Mesenchymal stem cell (in vitro differentiated cells and primary cell): ENCODE measurements at places on chromosomes 5 and 9.

- peak; percentile 84 for DNase-seq
Observed at GRCh38 chr5:124599028-124599973, 147.1 kb downstream of the ZNF608 start.

- no peak for DNase-seq
Observed at GRCh38 chr5:135538261-135538660, 2.5 kb upstream of the NEUROG1 start.

DNA sequence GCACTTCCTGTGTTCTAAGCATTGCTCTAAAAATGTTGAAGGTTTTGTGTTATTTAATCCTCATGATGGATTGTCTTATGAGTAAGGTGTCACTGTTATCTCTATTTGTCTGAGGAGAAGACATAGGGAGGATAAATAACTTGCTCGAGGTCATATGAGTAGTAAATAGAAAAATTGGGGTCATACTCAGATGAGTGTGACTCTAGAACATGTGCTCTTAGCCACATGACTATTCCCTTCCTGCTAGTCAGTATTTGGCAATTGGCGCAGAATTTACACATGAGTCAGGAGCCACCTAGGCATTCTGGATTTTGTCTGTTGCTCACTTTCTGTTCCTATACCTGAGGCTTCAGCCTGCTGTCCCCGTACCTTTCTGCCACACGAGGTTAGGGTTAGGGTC, 234.6 kb upstream of the CD180 start:
- peak; percentile 61 for DNase-seq

DNA sequence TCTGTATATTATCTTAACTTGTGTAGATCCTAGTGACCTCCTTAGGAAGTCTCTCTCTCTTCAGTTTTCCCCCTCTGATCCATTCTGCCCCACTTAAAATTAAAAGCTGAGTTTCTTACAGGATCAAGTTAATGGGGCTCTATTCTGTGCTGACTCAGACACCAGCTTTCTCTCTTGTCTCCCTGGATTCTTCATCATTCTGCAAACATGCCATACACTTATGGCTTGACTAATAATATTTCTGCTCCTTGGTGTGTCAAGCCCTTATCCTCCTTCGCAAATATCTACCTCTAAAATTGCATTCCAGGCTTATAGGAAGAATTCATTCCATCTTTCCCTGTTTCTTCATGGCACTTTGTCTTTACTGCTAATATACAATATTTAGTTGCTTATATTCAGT, 18.1 kb downstream of the LRRC70 start:
- DNase-seq = no peak

- no peak for DNase-seq
Observed at GRCh38 chr9:123028136-123028535, 5.3 kb upstream of the GPR21 start.

- no peak for DNase-seq
Observed at GRCh38 chr9:26574898-26575440, 317.6 kb downstream of the CAAP1 start.

GRCh38 chr5:56170557-56170956, 62.6 kb downstream of the ANKRD55 start:
- DNase-seq = no peak

GRCh38 chr5:17061973-17062470, 125.9 kb upstream of the MYO10 start:
- DNase-seq = no peak

- peak; percentile 13 for DNase-seq
Observed at GRCh38 chr5:60929024-60929423, 15.8 kb downstream of the ERCC8 start.

DNA sequence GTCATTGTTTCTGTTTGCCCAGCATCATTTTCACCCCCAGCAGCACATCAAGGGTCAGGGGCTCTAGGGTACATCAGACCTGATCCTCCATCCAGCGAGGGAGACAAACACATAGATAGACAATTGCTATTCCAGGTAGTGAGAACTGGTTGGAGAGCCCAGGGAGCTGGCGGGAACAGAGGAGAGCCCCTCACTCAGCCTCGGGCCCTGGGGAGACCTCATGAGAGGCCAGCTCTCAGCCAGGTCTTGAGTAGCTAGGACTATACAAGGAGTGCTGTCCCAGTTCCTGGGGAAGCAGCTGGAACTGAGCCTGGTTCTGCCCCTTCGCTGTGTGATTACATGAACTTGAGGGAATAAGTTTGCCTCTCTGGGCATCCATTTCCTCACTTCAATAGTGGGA, 80.3 kb downstream of the HRH2 start:
- no peak for DNase-seq

GRCh38 chr5:110760158-110760557, 21.4 kb downstream of the SLC25A46 start:
- DNase-seq = no peak

GRCh38 chr5:129902816-129903215, 1.4 kb upstream of the CHSY3 start:
- no peak for DNase-seq

- peak; percentile 97 for DNase-seq
Observed at GRCh38 chr5:148912714-148913398, 86.4 kb downstream of the ADRB2 start.

- DNase-seq = peak; percentile 34
Observed at GRCh38 chr5:78550891-78551290, 97.7 kb downstream of the LHFPL2 start.

- no peak for DNase-seq
Observed at GRCh38 chr9:91289244-91289643, 72.5 kb downstream of the AUH start.

DNA sequence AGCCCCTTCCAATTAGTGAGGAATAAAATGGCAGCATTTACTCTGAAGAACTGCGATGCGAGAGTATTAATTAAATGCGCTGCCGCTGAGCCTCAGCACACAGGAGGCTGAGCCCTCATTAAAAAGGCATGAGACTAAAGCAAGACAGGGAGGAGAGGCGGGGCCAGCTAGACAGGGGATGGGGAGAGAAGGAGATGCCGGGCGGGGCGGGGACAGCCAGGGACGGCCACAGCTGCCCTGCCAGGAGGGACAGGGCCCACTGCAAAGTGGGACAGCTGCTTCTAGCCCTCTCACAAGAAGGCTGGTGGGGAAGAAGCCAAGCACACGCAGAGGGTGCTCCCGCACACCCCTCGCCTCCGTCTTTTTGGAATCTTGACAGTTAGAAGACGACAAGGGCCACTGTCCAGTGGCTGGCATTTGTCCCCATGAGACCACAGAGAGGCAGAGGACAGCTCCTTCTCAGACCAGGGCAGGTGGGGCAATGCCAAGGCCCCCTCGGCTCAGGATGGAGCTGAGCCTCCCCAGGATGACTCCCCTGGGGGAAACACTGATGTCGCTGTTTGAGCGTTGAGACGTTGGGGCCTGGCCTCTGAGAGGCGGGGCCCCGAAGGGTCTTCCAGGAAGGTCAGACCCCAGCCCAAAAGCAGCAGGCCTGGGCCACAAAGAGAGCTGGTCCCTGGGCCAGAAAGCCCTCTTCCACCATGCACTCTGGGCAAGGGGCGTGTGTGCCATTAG, 26.9 kb downstream of the ADAMTS2 start:
- no peak for DNase-seq

- peak; percentile 95 for DNase-seq
Observed at GRCh38 chr9:81619353-81620001, 69.9 kb downstream of the TLE1 start.

- DNase-seq = peak; percentile 4
Observed at GRCh38 chr5:99600952-99601351, 672.1 kb upstream of the CHD1 start.

DNA sequence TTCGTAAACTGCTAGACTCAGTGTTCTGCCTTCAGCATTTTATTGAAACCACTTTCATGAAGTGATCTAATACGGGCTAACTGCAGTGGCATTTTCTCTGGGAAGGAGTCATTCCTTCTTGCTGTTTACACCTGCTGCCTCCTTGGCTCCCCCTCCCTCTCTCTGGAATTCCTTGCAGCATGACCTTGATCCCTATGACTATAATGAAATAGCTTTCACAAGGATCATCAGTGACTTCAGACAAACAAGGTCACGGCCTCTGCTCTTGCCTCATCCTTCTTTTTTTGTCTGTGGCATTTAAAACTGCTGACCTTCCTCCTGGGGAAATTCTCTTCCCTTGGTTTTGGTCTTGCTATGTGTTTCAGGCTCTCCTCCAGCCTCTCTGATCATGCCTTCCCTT, 90.2 kb downstream of the ZNF462 start:
- peak; percentile 70 for DNase-seq

DNA sequence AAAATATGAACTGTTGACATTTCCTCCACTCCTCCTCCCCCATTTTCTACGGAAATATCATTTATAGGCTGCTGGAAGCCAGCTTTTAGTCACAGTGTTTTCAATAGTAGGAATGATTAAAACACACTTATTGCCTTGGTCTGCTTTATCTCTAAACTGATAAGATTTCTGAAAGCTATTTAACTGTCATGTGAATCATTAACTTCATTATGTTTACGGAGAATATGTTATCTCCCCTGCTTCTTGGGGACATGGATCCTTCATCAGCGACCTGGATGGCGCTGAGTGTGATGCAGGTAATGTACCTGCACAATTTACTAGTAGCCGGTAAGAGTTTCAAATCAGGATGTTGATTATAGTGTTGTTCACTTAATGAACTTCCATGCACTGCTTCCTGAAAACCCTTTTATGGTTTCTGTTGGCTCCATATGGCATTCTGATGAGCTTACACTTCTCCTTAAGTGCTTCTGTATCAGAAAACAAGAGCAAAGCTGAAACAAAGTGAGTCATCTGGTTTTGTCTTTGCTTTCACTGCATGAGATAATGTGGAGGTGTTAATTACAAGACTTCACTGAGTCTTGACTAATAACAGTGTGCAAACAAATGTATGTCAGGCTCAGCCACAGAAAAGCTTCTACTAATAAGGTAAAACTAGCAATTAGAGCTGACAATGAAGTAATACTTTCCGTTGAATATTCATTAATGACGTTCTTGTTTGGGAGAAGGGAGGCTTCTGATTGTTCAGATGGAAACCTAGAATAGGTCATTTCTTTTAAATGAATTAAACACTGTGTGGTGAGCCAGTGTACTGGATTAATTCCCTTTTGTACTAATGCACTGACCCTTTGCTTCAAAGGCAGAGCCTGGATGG, 162.4 kb upstream of the ZNF608 start:
- DNase-seq = peak; percentile 79

DNA sequence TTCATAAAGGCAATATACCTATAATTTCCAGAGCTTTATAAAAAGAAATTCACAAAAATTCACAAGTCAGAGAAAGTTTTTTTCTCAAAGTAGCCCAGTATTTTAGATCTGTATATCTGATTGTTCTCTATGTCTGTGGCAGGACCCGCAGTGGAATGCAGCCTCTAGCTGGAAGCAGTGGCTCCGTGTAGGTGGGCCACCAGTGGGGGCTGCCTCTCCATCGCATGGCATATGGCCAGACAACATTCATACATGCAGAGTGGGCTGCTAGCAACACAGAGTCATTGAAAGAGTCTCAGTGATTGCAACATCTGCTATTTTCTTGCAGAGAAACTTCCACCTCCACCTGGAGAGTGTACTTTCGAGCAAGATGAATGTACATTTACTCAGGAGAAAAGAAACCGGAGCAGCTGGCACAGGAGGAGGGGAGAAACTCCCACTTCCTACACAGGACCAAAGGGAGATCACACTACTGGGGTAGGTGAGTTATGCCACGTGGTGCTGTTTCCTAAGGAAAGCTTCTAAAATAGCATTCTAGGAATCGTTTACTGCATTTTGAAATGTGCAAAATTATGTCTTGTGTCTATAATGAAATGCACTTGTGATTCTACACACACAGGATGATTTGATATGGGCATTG, 88.5 kb upstream of the SMC5 start:
- DNase-seq = no peak

DNA sequence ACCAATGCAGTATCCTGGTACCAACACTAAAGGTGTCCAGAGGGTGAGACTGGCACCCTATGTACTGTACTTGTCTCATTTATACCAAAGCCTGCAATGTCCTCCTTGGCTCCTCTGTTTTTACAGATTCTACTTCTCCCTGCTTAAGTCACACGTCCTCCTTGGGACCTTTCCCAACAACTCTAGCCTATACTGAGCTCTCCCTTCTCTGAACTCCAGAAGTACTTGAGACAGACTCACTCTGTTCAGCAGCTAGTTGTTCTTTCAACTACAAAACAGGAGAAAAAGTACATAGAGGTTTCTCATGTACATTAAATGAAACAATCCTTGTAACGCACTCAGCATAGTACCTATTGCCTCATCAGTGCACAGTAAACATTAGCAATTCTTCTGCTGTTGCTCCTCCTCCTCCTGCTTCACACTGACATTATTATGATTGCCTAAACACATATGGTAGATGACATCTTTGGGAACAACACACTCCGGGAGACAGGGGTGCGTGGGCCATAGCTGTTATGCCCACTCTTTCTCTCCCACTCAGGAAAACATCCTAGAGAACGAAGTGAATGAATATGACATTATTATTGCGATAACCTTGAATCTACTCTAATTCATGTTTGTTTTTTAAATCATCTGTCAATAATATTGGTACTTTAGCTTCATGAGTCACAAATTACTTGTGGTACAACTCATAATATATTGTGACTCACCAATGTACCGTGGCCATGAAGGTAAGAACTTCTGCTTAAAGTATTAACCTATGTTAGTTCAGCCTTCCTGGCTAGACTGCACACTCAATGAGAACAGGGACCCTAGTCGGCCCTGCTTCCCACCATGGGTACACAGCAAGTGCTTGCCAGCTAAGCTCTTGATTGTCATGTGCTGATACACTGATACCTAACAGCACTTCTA, 180.3 kb upstream of the ADRA1B start:
- no peak for DNase-seq

DNA sequence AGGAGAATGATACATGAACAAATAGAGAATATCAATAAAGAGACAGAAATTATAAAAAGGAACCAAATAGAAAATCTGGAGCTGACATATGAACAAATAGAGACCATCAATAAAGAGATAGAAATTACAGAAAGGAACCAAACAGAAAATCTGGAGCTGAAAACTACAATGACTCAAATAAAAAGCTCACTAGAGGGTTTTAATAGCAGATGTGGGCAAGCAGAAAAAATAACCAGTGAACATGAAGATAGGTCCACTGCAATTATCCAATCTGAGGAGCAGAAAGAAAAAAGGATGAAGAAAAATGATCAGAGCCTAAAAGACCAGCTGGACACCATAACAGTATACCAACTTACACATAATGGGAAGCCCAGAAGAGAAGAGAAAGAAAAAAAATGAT, 353.7 kb downstream of the ARL15 start:
- no peak for DNase-seq

DNA sequence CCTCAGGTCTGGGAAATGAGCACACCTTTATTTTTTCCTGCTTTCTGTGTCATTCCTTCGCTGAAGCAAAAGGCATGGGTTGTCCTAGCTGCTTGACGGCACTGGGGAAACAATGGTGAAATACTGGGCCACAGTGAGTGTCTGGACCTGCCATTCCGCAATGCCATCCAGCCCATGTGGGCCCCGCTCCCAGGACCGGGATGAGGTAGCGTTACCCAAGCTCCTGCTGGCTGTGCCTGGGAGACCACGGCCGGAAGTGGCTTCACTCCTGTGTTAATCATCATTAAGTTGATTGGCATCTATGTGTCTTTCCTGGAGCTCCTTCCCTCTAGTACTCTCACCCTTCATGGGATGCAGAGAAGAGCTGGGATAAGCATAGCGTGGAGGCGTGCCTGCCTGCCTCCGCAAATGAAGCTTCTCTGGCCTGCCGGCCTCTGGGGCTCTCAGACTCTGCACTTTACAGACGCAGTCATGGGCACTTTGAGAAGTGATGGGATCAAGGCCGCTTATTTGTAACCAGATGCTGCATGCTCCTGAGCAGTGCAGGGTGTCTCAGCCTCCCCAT, 16.5 kb upstream of the SMIM32 start:
- no peak for DNase-seq
